ENCODE measurements at places on chromosomes 7 and 10. TPM values are rescaled to one million over a fixed set of nuclear protein-coding genes. Genes with fewer than 3 reads are reported as not detected.

The HOXA2 gene
- total RNA-seq = not detected

DNA sequence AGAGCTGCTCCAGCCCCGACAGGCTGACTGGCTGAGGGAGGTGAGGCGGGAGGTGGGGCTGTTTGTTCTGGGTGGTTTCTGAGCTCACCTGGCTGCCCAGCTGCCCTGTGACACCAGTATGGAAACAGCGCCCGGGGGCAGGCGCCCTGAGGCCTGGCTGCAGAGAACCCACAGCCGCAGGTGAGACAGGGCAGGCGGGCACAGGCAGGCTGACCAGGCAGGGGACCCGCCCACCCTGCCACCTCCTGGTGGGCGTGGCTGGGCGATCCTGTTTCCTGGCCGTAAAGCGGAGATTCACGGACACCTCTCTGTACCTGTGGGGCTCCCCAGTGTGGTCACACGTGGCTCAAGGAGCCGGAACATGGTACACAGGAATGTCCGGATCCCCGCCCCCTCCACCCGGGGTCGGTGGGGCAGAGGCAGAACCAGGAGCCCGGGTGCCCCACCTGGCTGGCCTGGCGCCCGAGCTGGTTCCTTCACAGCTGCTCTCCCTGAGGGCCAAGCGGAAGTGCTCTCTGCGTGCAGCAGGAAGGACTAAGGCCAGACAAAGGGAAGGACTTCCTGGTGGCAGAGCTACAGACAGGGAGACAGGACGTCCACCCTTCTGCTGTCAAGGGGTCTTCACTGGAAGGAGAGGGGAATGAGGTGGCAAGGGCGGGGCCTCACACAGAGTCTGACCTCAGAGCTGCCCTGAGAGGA, 3.9 kb downstream of the MICALL2 start:
- DNase-seq = no peak

DNA sequence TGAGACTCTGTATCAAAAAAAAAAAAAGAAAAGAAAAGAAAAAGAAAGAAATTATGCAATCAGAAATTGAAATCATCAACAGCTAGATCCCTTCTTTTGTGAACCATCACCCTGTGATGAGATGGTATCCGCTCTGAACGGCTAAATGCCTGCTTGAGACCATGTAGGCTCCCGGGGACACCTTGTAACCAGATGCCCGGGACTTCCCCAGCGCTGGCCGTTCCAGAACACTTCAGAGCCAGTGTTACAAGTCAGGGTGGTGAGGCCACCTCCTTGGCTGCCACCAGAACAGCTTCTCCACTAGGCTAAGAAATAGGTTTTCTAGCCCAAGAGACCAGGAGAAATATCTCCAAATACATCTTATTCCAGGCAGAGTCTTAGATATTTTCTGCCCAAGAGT, 119.4 kb upstream of the SH2B2 start:
- DNase-seq = no peak

The TNKS2 gene
- 28.4 TPM for total RNA-seq

The EVX1 gene
- not detected for total RNA-seq

- no peak for DNase-seq
Measured at GRCh38 chr10:116469437-116469836, 41.8 kb downstream of the PNLIPRP3 start.

The SMKR1 gene
- total RNA-seq = 1.3 TPM

DNA sequence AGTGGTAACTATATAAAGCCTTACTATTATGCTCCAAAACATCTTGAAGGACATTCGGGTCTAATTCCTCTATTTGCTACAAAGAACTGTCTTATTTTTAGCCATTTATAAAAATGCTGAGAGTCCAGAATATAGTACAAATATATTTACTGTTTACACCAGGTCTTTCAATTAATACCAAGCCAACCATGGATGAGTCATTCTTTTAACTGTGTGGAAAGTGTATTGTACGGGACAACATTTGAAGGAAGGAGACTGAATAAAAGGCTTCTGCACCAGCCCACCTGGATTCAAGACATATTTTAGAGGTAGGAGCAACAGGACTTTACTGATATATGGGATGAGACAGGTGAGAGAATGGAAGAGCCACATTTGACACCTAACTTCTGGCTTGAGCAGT, 35.4 kb downstream of the MASTL start:
- no peak for DNase-seq

The HOXA5 gene
- total RNA-seq = not detected

The ATOH7 gene
- total RNA-seq = not detected

DNA sequence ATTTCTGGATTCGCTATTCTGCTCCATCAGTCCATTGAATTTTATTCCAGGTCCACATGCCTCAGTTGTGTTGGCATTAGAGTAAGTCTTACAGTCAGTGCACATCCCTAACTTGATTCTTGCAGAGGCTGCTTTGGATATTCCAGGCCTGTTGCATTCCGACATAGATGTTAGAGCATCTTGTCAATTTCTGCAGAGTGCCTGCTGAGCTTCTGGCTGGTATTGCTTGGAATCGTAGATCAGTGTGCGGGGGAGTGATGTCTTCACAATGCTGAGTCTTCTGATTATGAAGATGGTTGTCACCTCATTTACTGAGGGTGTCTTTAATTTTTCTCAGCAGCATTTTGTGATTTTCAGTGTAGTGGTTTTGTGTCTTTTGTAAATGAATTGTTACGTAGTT, 45.2 kb downstream of the INPP5A start:
- DNase-seq = no peak

- no peak for DNase-seq
Measured at GRCh38 chr7:98086281-98086718, 20.4 kb upstream of the LMTK2 start.

DNA sequence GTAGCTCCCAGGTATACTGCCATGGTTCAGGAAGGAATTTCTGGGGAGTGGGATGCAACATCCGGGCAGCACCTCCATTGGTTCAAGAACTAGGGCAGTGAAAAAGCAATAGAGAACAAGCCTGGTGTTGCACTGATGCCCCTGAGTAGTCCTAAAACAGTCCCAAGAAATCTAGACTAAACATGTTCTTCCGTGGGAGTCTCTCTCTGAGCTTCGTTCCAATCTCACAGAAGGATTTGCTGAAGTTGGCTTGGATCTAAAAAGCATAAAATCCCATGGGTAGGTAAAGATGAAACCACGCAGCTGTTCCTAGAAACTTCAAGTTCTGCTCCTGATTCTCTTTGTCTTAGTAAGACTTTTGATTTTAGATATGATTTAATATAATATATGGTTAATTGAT, 154.5 kb downstream of the PLXDC2 start:
- DNase-seq = no peak

The GIMAP4 gene
- total RNA-seq = 186 TPM

The FAM180A gene
- not detected for total RNA-seq

GRCh38 chr10:92290076-92290836, 622 bp downstream of the CPEB3 start:
- peak; percentile 51 for DNase-seq

- no peak for DNase-seq
Measured at GRCh38 chr10:22133749-22134624, 83.8 kb downstream of the EBLN1 start.

DNA sequence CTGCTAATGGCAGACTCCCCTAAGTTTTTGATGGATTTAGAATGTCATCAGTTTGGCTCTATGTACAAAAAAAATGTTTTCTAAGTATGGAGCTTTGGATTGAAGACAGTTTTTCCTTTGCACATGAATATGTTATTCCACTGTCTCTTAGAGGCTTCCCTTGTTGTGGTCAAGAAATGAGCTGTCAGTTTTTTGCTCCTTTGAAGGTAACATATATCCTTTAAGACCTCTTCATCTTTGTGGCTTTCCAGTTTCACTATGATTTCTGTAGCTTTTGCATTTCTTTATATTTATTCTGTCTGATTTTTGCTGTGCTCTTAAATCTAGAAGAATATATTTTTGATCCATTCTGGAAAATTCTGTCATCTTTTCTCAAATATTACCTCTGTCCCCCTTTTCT, 15.8 kb upstream of the ODAD2 start:
- DNase-seq = no peak

DNA sequence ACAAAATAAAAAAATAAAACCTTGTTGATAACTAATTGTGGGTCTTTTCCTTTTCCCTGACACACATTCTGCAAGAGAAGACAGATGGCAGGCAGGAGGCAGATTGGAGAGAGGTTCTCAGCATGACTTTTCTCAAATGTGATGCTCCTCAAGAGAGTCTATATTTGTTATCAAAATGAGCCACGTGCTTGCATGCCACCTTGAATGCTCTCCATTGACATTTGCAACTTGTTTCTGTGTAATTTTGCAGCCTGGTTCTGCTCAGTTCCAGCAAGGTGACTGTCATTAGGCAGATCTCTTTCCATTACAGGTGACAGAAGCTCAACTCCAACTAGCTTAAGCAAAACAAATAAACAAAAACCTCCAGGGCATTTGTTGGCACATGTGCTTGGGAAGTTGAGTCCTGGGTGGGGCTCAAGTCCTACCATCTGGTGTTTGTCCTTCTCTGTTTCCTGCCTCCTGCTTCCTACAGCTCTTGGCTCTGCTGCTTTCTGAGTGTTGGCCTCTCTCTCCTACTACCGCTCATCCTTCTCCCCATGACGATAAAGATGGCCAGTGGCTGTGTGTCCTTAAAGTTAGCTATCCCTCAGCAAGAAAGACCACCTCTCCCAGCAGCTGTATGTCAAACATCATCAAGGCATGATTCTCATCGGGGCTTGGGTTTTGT, 56.7 kb downstream of the GRK5 start:
- DNase-seq = no peak

- no peak for DNase-seq
Measured at GRCh38 chr10:77844713-77845445, 81.7 kb downstream of the DLG5 start.

The PLAU gene
- 1.6 TPM for total RNA-seq

Data from activated CD8-positive, alpha-beta T cell treated with anti-CD3 and anti-CD28 coated beads, Interleukin-2, amount 10 ng/mL, durations not matched to agents 7 days and 5 days (primary cell).